Cortex of kidney (tissue), 1 donor: ENCODE measurements at places on chromosomes 11 and 22.

DNA sequence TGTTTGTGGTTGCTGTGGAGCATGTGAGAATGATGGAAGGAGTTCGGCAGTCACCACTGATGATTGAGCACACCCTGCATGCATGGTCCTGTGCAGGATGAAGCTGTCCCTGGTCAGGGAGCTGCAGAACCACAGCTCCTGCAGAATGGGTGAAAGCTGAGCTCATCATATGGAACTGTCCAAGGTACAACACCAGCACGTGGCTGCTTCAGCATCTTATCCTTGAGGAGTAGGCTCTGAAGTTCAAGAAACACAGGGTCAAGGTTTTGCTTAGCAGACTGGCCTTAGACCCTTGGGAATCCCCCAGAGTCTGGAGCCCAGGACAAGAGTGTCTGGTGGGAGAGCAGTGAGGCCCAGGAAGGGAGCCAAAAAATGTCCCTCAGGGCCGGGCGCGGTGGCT is 182.4 kb upstream of the LARGE1 start:
- DNase-seq = no peak

DNA sequence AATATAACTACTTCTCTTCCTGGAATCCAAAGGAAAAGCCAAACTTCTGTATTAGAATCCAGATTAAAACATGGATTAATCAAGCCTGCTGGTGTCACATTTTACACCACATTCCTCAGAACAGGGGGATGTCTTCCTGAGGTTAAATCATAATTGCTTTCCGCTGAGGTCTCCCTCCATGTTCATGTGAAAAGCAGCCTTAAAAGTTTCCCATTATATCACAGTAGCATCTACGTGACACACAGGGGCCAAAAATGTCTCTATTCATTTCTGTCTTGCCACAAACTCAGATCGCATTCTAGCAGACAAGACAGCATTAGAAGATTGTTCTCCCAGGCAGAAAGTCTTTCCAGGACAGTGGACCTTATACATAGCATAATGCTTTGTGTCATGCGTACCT is 788.7 kb downstream of the OPCML start:
- no peak for DNase-seq

DNA sequence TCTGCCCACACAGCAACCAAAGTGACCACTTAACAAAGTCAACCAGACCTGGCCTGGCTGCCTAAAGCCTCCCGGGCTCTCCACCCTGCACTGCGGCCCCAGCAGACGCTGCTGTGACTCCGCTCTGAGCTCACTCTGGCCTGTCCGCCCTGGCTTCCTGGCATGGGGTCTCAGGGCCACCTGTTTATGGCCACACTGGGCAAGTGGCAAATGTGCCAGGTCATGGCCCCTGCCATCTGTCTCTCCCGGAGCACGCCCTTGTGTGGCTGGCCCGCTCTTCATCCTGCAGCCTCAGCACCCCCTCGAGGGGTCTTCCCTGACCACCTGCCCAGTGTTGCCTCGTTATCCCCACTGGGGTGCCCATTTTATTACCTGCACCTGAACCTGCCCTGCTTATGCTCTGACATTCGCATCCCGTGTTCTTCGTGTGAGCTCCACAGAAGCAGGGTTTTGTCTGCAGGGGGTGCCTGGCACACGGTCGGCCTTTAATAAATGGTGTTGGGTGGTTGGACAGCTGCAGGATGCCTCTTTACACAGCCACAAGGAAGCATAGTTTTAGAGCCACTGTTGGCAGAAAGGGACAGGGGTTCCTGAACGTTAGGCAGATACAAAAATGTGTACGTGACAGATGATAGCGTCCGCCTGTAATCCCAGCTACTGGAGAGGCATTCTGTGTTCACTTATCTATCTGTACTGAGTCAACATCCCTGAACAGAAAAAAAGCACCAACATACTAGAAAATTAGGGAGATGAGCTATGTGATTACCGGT is 785.6 kb downstream of the TBC1D22A start:
- DNase-seq = no peak

DNA sequence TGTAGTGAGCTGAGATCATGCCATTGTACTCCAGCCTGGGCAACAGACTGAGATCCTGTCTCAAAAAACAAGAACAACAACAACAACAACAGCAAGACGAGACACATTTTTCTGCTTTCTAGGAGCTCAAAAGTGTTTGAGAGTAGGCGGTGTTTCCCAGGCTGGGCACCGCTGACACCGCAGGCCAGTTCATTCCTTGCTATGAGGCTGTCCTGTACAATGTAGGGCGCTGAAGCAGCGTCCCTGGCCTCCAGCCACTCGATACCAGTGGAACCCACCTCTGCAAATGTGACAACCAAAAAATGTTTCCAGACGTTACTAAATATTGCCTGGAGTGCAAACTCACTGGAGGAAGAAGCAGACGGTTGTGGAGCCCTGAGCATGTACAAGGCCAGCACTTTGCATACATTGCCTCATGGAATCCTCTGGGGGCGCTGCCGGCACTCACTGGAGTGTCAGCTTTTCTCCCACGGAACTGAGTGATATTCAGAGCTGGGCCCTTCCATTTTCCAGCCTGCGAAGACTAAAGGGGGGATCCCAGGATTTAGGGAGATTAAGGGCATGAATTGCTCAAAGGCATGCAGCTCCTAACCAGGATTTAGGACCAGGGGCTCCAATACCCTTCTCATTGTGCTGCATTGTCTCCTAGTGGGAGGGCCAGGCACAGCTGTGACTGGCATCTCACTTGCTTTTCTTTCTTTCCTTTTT is 5.8 kb upstream of the MIEF1 start:
- DNase-seq = no peak

DNA sequence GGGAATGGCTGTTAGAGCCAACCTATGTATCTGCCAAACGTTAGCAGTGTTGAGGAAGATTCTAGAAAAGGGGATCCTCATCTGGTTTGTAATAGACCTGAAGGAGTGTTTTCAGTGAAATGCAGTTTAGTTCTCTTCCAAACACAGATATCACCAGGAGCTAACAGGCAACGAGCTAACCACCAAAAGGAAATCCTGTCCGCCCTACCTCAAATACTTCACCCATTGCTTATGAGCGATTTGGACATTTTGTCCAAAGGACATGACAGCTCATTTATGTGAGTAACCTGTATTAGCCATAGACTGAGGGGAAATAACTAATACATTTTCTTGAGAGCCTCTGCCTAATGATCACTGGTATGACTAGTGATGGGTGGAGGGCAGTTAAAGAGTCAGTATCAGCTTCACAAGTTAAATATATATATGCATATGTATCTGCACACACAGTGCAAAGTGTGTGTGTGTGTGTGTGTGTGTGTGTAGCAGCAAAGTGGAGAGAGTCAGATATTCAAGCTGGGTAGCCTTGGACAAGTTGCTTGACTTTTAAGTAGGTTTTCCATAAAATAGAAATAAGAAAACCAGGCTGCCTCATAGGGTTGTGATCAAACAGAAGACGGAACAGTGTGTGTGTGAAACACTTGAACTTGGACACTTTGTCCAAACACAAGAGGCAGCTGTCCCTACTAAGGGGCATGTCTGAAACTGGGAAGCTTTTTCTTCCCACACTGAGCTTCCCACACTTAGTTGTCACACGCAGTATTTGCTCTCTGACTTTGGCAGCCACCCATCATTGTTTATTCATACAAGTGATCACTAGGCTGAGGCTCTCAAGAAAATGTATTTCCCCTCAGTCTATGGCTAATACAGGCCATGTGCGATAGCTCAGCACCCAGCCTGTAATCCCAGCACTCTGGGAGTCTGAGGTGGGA is 940 bp upstream of the C11orf91 start:
- DNase-seq = no peak

DNA sequence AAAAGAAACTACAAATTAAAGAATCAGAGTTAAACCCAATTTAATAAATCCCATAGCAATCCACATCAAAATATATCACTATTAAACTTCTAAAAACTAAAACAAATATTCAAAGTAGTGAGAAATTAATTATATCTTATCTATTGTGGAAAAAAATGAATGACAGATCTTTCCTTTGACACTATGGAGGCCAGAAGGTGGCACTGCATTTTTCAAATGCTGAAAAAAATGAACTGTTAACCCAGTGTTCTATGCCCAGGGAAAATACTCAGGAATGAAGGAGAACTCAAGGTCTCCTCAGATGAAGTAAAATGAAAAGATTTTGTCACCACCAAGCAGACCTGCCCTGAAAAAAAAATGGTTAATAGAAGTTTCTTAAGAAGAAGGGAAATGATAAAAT is 27.7 kb downstream of the TYR start:
- DNase-seq = no peak

GRCh38 chr11:69640260-69640994 is 529 bp upstream of the CCND1 start:
- no peak for DNase-seq
